Stimulated activated CD4-positive, alpha-beta T cell treated with anti-CD3 and anti-CD28 coated beads, Interleukin-2, amount 100 ng/mL, for 24 hours (primary cell): ENCODE measurements at places on chromosomes 3 and 15.

DNA sequence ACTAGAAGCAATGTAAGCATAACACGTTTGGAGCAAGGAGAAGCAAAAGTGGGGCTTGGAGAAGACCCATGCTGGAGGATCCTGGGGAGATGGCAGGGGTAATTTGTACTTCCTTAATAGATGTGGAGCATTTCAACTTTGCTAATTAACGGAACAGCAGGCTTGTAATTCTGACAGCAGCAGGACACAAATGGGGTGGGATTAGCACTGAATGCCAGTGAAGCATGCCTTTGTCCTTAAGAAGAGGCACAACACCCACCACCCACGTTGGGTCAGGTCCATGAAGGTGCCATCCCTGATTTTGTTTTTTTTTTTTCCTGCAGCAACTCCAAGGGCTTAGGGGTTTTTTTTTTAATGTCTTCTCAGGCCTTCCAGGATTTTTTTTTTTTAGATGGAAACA is 231.9 kb upstream of the ROPN1 start:
- no peak for DNase-seq

GRCh38 chr3:120039642-120040610 is 54.3 kb downstream of the GSK3B start:
- no peak for DNase-seq

GRCh38 chr3:164479406-164479805 is 598.9 kb downstream of the SI start:
- DNase-seq, result no peak

GRCh38 chr3:99639579-99639978 is 1.2 kb downstream of the COL8A1 start:
- no peak for DNase-seq

DNA sequence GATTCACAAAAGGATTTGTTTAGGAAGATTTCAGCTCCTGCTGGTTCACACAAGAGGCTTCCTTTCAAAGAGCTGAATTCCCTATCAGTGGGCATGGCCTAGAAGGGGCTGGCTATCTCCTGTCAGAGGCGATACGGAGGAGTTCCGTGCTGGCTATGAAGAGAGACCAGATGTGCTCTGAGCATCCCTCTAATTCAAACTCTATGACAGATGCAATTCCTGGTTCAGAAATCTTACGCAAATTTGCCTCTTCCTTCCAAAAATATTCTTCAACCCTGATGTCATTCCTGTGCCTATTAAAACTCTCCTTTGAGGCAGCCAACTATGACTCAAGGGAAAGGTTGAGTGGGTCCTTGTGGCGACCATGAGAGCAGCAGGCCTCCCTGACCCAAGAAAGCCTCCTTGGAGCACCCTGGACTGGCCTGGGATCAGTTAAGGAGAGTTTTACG is 139.3 kb upstream of the HES1 start:
- no peak for DNase-seq

GRCh38 chr3:178546079-178546478 is 9.8 kb downstream of the KCNMB2 start:
- no peak for DNase-seq

DNA sequence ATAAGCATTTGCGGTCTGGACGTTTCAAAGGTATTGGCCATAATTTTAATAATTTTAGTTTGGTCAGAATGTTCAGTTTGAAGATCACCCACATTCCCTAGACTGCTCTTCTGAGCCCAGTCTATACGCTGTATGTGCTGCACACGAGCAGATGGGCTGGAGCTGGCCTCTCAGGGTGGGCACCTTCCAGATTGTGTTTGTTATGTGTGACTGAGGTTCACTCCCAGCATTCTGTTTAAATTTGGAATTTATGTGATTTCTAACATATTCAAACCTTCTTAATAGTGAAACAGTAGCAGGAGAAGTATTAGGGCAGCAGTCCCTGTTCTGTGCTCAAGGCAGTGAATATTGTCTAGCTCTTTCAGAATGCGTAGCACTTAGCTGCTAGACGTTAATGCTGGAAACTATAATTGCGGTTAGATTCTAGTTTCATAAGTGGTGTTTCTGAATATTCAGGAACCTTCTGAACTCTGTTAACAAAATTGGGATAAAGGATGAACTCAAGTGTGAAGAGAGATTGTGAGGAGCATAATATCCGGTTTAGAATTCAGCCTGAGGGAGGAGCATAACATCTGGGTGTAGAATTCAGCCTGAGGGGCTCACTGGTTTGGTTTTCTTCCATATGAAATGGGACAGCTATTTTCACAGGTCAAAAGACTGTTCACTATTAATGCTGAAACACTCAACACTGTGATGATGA is 68.6 kb upstream of the RPL35A start:
- DNase-seq, result no peak

GRCh38 chr3:121490161-121490560 is 55.6 kb downstream of the POLQ start:
- DNase-seq, result no peak

DNA sequence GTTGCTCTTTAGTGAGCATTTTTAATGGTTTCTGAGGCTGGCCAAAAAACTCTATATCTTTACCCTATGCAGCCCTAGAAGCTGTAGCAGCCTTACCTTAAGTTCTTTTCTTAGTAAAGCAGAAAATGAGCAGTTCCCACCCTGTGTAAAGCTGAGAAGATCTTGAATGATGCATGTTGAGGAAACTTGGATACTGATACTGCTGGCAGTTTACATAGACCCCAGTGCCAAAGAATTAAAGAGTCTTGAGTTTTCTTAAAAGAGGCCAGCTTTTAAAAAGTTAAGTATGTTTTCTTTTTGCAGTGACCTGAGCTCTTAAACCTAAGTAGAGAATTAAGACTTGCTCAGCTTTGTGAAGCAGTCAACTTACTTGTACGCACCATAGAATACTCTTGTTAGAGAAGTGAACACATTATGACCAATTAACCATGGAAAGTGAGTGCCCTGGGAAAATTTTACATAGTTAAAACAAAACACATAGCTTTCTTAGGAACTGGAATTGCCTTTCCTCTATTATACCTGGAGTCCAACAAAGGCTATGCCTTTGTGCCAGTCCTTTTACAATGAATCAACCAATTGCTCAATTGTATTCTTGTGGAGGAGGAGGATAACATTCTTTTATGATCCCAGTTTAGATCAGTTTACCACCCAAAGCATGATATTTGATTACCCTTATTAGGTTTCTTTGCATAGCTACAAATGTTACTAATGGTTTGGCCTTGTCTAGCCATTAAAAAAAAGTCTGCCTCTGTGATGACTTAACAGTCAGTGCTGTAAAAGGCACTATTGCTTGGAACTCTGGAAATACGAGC is 28.4 kb downstream of the PLS1 start:
- no peak for DNase-seq

- DNase-seq, result no peak
Measured at GRCh38 chr3:14926592-14926991, 20.8 kb upstream of the NR2C2 start.

DNA sequence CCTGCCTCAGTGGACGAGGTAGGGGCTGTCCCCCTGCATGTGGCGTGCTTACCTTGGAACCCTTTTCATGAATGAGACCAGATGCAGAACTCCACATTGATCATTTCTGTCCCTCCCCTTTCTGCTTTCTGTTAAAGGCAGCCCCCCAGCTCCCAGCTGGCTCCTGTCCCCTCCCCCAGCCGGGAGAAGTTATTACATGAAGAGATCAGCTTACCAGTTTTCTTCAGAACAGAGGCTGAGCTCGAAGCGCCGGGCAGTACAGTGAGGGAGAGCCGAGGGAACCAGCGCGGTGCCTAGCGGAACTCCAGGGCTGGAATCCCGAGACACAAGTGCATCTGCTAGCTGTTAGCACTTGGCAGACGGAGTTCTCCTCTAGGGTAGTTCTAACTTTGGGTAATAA is 263.3 kb upstream of the NR2E3 start:
- no peak for DNase-seq

GRCh38 chr15:43792761-43793476 is 799 bp downstream of the SERF2 start:
- DNase-seq, result no peak
